ENCODE measurements at places on chromosomes 1 and 21.
A peak's percentile ranks its signal among the peaks of the same experiment; 100 is the strongest.

- peak; percentile 63 for DNase-seq
Observed at GRCh38 chr1:116910379-116911187, 867 bp downstream of the PTGFRN start.

DNA sequence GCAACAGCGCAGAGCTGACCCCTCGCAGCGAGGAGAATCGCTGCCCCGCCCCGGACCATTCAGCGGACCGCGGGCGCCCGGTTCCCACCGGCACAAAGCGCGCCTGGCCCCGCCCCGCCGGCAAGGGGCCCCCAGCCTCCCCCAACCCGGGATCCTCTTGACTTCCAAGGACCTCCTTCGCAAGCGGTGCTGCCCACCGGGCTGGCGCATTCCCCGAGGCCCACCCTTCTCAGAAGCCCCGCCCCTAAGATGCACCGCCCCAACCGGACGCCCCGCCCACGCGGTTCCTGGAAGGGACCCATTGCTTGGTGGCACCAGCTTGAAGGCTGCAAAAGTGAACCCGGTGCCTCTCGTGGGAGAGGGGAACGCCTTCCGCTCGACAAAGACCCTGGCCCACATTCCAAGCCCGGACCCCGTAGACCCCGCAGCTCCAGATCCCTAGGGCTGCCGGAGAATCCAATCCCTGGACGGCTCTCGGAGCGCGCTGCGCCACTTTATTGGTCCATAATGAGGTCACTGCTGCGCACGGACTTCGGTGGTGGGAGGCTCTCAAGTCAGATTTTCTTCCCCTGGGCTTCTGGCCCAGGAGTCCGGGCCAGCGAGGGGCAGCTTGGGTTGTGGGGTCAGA, 2.0 kb downstream of the HES3 start:
- DNase-seq = peak; percentile 71

DNA sequence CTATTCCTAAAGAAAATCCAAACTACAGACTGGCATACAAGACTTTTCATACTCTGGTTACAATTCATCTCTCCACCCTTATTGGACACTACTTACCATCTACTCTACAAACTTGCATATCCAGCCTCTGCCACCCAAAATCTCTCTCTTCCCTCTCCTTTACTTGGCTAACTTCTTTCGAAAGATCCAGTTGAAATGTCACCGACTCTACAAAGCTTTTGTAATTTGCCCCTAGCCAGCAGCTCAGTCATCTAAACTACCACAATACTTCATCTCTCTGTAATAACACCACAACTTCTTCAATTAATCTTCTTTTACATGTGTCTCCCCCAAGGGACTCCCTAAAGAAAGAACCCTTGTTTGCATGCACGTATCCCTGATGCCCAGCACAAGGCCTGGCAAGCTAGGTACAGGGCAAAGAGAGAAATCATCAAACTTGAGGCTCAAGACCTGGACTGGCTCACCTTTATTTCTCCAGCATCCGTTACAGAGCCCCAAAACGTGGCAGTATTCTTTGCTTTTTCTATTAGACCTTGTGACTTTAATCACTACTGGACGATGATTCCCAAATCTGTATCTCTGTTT, 2.7 kb downstream of the ZBTB21 start:
- DNase-seq = no peak

GRCh38 chr1:29556657-29557056, 320.3 kb downstream of the PTPRU start:
- no peak for DNase-seq

GRCh38 chr1:226633541-226634165, 85.1 kb downstream of the STUM start:
- no peak for DNase-seq

DNA sequence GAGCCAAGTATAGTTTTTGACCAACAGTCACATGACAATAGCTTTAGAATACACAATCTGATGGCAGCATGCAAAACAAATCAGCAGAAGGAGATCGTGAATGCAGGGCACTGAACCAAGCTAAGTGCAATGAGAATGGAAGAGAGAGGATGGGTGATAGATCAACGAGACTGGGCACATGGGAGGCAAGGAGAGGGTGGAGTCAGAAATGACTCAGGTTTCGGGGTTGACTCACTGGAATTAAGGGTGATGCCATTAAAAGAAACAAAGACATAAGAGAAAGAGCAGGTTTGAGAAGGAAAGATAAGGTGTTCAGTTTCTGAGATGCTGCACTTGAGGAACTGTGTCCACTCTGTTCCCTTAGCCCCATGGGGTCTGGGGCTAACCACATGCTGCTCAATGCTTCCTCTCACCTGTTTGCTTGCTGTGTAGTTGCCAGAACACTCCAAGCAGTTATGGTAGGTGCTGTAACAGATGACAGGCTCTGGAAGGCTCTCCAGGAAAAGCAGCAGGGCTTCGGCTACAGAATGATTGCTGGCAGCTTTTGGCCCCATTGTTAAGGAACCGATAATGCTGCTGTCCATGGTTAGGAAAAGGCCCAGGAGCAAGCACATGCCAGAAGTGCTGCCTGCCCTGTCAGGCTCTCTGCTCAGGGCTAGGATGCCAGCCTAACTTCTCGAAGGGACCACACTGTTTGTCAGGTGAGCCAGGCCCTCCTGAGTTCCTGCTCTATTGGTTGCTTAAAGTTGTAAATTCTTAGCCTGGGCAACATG, 6.1 kb upstream of the MTF1 start:
- no peak for DNase-seq

GRCh38 chr1:48955774-48956173, 179.1 kb upstream of the BEND5 start:
- DNase-seq = no peak

GRCh38 chr21:32192291-32193097, 86.4 kb downstream of the MIS18A start:
- no peak for DNase-seq

GRCh38 chr1:85049735-85050166, 1.5 kb upstream of the MCOLN3 start:
- DNase-seq = no peak

DNA sequence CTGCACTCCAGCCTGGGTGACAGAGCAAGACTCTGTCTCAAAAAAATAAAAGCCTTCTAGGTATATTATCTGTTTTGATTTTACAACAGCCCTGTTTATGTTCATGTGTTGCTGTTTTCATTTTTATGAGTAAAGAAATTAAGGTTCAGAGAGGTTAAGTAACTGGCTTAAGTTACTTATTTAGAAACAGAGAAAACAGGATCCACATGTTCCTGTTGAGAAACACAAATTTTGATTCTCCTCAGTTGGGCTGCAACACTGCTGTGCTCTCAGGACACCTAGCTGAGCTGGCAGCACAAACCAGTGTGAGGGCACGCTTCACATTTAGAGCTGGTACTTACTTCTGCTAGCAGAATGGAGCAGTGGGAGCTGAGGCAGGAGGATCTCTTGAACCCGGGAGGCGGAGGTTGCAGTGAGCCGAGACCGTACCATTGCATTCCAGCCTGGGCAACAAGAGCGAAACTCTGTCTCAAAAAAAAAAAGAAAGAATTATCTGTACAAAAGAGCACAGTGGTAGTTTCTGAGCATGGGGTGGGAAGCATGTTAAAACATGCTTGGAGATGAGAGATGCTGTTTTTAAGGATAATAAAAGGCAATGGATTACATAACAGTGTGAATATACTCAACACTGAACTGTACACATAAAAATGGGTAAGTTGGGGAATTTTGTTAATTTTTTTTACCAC, 2.4 kb downstream of the SPRTN start:
- no peak for DNase-seq

DNA sequence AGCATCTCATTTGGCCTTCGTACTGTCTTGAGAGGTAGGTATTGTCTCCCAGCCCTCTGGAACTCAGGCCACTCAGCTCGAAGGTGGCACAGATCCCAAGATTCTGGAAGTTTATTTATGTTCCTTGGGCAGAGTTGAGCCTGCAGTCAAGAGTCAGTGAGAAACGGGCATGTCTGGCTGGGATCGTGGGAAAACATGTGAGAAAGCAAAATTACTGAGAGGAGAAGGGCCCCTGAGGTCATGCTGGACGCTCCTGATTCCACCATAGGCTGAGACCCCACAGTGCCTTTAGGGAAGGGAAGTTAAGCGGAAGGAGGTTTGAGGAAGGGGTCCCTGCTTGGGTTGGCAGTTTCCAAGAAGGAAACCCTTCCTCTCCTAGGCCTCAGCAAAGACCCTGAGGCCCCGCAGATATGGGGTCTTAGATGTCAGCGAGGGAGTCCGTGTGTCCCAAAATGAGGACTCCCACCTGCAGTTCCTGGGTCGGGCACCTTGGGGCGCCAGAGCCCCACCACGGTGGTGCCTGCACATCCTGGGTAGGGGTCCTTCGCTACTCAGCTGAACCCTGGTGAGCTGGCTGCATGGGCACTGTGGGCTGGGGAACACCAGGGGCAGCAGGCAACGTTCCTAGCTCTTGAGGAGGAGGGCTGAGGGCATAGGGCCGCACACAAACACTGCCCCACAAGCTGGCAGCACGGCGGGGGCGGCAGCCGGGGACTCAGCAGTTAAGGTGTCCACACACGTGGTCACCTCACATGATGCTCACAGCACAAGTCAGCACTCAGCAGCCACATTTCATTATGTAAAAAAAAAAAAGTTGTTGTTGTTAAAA, 12.3 kb upstream of the SEMA4A start:
- DNase-seq = peak; percentile 77

DNA sequence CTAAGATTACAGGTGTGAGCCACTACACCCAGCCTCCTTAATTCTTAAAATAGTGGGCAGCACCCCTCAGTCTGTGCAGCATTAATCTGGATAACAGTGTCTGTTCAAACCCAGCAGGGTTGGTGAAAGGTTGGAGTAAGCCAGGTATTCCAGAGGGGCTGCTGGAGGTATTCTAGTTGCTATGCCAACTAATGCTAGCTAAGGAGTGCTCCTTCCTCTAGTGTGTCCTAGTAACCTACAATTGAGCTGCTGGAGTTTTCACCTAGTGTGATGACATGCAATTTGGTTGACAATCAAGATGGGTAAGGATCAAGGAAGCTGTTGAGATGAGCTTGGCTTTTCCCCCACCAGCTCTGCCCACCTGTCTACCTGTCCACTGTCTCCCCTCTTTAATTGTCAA, 100.2 kb upstream of the IPO9 start:
- no peak for DNase-seq

GRCh38 chr1:41954533-41954944, 35.8 kb upstream of the HIVEP3 start:
- no peak for DNase-seq
